Heart right ventricle (tissue), 16 donors: ENCODE measurements at places on chromosomes 2 and 18.
A peak's percentile ranks its signal among the peaks of the same experiment; 100 is the strongest.

DNA sequence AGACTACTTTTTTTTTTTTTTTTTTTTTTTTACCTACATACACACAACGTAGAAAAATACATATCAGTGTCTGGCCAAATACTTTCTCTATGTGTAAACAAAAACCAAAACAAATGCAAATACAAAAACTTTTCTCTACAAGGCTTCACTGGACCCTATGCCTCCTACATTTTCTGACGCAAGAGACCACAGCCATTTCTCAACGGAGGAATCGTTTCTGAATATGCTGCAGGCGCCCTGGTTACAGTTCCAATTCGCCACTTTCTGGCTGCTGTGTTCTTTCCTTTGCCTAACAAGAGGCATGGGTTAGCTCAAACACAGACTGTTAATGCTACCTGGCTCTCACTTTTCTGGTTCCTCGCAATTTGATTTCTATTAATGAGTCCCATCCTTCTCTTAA lies 96.4 kb downstream of the EPB41L3 start:
- no peak for DNase-seq

- DNase-seq = no peak
Measured at GRCh38 chr2:42372474-42373200, 11.6 kb upstream of the COX7A2L start.

GRCh38 chr2:195304310-195304709 lies 352.7 kb upstream of the SLC39A10 start:
- DNase-seq = no peak

- no peak for DNase-seq
Measured at GRCh38 chr2:240424341-240425235, 10.9 kb upstream of the GPC1 start.

DNA sequence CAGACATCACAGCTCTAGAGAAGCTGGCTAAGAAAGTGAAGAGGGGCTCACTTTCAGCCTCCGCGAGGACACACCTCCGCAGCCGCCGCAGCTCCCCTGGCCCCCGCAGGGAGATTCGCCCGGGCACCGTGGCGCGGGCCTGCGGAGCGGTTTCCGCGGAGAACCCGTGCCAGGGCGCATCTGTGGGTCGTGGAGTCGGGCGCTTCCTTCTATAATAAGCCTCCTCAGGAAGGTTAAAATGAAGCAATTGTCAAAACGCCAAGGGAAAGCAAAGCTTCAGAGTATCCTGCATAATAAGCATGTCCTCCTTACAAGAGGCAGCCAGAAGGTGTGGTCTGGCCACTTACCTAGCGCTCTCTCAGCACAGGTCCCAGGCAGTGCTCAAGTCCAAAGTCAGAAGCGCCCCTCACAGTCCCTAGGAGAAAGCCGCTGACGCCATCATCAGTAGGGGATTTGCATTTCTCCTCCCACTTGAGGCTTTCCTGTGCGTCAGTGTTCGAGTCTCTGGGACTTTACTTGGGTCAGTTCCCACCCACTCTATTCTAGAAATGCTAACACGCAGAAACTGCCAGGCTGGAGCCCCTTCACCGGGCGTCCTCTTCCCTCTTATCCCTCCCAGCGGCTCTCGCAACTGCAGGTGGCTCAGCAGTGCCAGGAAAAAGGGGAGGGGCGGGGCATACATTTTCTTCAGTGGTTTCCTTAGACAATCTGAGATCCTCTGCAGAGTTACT lies at the start of gene STAT4:
Gene STAT4 (minus strand): TSS at position 395 of the 731 bp plus-strand sequence. CDS start 2,791 bp downstream, outside the sequence.
- DNase-seq = peak; percentile 19

DNA sequence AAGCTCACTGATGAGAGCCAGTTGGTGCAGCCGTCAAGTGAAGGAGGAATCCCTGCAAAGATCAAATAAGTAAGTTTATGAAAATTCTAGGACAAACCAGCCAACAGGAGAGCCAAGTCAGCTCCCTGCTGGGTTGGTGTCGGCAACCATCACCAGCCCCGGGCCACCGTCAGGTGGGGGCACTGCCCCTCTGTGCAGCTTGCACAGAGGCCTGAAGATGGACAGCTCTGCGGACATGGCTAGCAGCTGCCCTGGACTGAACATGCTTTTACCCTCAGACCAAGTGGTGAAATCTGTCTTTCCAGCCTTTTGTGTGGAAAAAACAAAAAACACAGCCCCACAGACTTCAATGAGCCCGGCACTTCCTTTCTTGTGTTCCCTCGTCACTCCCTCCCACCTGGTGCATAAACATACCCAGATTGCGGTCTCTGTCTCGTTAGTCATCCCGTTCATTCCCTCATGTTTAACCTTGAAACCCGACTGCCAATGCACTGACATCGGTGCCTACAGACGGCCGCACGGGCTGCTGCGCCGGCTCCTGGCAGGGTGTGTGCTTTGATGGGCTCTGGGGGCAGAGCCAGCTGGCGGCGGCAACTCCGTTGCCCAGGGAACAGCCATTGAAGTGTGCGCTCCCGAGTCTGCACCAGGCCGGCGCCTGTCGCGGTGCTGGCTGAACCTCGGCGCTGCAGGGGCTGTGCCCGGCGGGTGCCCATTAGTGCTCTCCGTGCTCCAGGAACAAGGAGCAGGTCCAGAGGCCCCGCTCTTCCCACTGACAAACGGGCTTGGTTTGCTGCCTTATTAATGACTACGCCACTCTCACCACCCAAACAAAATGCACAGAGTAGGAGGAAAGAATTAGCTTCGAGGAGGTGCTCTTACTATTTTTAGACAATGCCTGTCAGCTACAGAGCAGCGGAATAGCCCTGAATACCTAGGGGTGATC lies 95.3 kb downstream of the EIPR1 start:
- DNase-seq = peak; percentile 42

GRCh38 chr2:212535996-212536816 lies 2.4 kb downstream of the ERBB4 start:
- no peak for DNase-seq

DNA sequence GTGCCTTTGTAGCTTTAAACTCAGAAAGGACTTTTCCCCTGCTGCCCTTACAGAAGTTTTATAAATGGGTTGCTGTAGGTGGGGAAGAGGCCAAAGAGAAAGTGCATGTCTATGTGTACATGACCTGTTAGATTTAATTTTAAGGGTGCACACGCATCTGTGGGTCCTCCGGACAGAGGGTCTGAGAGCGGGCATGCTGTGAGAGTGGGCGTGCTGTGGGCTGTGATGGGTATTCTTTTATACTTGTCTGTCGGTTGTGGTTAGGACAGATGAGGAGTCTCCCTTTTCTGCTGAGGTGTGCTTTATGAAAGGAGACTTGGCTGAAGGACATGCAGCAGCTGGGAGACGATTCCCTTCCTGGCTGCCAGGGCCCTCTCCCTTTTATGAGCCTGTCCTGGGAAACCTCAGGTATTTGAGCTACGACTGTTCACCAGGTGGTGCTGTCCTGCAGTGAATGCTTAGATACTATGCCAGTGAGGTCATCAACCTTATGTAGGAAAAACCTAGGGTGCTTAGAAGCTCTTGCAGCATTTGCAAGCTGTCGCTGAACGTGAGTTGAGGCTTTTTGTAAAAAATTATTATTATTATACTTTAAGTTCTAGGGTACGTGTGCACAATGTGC lies 67.5 kb downstream of the TANC1 start:
- no peak for DNase-seq

- DNase-seq = no peak
Measured at GRCh38 chr18:50697509-50697908, 122.3 kb downstream of the MRO start.

GRCh38 chr2:26913606-26913998 lies 56.8 kb upstream of the MAPRE3 start:
- no peak for DNase-seq

DNA sequence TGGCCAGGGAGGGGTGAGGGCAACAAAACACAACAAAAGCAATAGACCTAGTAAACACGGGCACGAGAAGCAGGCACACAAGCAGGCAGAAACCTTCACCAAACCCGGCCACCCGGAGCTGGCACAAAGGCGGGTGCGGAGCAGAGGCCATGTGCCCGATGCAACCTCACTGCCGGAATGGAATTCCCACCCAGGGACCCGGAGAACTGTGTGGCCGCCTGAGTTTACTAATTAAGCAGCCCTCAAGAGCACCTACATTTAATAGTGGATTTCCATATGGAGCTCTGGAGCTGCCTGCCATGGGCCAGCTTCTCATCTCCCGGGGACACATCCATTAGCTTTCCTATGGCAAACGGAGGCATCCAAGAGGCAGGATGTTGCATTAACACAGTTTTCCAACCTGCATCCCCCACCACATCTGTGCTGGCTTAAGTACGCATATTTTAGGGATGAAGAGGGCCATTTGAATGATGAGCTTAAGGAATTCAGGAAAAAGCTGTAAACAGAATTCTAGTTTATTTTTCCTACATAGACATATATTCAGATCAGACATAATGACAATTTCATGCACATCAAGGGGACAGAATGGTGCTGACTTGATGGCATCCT lies 104.5 kb upstream of the SMIM21 start:
- DNase-seq = no peak

- no peak for DNase-seq
Measured at GRCh38 chr18:41357708-41358107, 597.3 kb upstream of the PIK3C3 start.

GRCh38 chr18:79242246-79242645 lies 153.5 kb upstream of the NFATC1 start:
- DNase-seq = no peak

DNA sequence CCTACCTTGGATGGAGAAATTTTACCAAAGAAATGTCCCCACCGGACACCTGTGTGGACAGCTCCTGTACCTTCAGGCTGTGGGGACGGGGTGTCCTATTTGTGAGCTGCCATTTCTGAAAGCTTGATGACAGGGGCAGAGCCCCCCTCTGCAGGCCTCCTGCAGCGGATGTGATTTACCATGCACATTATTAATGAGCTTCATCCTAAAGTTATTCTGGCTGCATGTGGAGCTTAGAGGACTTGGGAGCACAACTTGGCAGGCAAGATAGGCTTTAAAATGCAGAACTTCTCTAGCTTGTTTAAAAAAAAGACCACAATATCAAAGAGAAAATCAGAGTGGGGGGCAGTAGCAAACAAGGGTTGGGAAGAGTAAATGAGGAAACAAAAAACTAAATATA lies 350.0 kb upstream of the KLHL29 start:
- DNase-seq = no peak

GRCh38 chr2:11901351-11902069 lies 155.1 kb downstream of the LPIN1 start:
- no peak for DNase-seq

DNA sequence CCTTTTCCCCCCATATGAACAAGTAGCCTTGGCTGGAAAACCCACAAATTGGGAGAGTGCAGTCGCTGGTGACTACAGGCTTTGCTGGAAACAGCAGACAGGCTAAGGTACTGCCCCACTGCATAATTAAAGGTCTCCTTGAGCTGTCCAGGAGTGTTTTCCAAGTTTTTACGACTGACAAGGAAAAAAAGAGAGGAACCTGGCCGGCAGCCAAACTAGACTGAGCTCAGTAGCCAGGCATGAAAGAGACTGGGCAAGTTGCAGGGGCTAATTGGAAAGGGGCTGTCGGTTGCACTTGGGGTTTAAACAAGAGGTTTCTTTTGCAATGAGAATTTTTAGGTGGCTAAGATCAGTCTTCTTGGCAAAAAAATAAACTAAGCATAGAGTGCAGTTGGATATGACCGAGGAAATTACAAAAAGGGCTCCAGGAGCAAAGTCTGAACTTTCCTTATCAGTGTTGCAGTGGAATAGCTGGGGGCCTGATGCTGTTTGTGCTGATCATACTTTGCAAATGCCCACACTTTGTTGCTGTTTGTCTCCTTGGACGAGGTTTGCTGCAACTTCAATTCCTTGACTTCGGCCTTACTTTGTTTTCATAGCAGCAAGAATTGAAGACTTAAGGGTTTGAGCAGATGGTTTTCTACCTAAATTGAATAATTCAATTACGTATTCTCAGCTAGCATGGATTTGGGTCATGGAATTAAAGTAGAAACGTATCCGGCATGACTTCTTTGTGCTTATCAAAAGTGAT lies 2.1 kb downstream of the GULP1 start:
- DNase-seq = peak; percentile 59

GRCh38 chr2:142535311-142535710 lies 342.2 kb upstream of the KYNU start:
- DNase-seq = no peak

DNA sequence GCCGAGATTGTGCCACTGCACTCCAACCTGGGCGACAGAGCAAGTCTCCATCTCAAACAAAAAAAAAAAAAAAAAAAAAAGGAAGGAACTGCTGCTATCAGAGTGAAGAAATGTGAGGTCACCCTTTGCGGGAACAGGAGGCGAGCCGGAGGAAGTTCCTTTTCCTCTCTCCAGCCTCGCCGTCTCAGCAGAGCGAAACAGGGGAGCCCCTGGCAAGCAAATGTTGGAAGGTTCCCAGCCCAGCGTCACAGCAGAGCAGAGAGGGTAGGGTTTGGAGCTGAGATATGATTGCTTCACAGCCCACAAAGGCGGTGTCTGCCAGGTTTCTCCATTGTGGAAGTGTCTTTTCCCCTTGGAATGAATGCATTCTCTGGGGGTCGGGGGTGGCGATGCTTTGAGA lies 28.5 kb downstream of the SLC20A1 start:
- DNase-seq = peak; percentile 70

GRCh38 chr2:117470311-117471095 lies 344.0 kb upstream of the DDX18 start:
- DNase-seq = no peak

DNA sequence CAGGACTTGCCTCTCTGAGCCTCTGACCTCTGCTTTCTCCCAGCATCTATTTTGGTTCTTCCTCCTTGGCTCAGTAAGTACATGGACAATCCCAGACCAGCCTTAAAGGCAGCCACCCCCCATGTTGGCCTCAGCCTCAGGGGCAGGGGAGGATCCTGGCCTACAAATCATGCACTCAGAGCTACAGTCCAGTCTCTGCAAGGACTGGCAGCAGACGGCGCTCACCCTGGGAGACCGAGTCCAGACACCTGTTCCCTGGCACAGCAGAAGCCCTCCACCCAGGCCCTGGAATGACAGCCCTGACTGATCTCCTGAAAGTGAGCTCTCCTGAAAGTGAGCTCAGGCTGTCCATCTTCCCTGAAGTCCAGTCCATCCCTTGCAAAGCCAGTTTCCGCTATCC lies 25.7 kb upstream of the PTPN4 start:
- no peak for DNase-seq

DNA sequence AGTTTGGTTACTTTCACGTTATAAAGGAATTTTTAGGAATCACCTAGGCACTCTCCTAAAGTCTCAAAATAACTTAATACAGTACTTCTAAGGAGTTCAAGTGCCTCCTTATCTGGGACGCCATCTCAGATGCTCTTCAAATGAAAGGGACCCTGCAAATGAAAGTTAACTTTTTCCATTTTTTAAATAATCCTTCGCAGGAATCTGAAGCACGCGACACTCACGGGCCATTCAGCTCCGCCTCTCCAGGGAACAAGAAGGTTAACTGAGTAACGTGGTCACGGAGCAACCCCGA lies 537 bp upstream of the ZC3H15 start:
- DNase-seq = no peak

DNA sequence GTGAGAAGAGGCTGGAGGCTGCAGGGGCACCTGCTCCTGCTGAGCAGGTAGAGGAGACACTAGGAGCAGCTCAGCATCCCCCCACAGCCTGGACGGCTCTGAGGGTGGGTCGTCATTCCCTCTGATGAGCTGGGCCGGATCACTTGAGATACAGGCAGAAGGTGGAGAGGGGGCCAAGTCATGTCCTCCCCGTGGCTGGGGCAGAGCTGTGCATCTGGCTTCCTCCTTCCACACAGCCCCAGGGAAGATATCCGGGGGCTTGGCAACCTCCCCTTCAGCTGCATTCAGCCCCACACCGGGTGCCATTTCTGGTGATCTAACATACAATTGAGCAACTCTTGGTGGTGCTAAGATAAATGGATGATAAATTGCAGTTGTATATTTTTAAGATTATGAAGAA lies 236.9 kb downstream of the LDLRAD4 start:
- DNase-seq = no peak

GRCh38 chr2:181421131-181421458 lies 36.1 kb upstream of the ITGA4 start:
- no peak for DNase-seq
